ENCODE measurements at places on chromosomes 1 and 21.

DNA sequence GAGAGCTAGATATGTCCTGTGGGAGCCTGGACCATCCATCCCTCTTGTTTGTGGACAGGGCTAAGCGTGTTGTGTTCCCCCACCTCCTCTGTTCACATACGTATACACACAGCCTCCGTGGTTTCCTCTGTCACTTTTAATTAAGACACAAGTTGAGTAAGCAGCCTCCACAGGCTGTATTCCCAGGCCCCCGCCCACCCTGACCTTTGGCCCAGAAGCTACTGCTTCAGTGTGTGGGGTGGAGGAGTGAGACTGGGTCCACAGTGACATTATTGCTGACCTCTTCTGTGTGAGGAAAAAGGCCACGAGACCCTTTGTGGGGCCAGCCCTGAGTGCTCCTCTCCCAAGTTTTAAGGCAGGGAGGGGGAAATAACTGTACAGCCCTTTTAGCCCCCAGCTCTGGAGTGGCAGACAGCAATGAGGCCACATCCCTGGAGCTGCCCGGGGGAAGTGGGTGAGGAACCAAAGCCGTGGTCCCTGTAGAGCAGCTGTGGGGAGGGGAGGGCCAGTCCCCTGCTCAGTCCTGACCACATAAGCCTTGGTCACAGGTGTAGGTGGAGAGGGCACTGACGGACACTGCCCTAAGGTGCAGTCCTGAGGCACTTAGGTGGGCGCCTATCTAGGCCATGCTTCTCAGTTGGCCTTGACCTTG is 4.4 kb downstream of the ELOVL1 start:
- DNase-seq: no peak
- peaks cover 85% of the 10 kb centered on the region for H3K36me3 ChIP-seq
- H3K4me3 ChIP-seq: no peak overlapping the region
- no peak overlapping the region for H3K27ac ChIP-seq
- no peaks in the 10 kb centered on the region for H3K27me3 ChIP-seq

DNA sequence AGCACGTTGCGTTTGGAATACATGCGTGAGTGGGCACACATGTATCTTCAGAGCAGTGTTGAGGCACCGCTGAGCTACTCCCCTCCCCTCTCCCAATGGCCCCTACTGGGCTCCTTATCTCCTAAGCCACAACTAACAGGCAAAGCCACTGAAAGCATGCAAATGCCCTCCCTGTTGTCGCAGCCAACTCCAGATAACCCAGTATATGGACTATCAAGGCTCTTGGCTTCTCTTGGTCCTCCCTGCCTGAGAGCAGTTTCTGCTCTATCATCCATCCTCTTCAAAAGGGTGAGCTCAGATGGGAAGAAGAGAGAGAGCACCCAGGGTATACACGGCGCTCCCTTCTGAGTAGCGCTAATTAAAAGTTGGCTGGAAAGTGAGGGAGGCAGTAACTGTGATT is 58.5 kb upstream of the CNTN2 start:
- H3K27me3 ChIP-seq: peaks cover 13% of the 10 kb centered on the region
- no peaks in the 10 kb centered on the region for H3K4me1 ChIP-seq
- no peak overlapping the region for H3K4me3 ChIP-seq
- no peak overlapping the region for H3K27ac ChIP-seq
- DNase-seq: no peak
- no peaks in the 10 kb centered on the region for H3K36me3 ChIP-seq

- H3K27me3 ChIP-seq: no peaks in the 10 kb centered on the region
- H3K4me1 ChIP-seq: peaks cover 60% of the 10 kb centered on the region
- no peak overlapping the region for H3K4me3 ChIP-seq
- H3K27ac ChIP-seq: no peak overlapping the region
Observed at GRCh38 chr1:164763098-164763497, 204.1 kb downstream of the PBX1 start.

DNA sequence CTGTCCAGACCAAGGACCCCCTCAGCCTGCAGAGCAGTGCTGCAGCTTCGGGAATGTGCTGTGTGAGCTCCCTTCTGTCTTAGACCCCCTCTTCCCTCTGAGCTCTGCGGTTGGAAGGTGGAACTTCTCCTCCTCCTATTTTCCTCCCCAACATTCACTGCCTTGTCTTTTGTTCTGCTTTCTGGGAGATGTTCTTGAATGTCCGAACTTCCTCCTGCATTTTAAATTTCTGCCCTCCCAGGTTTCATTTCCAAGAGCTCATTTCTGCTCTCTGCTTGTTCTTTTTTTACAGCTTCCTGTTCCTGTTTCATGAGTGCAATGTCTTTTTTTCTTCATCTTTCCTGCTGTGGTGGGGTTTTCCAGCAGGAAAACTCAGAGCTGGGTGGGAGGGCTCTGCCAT is 29.3 kb downstream of the RRP1 start:
- H3K27me3 ChIP-seq: no peaks in the 10 kb centered on the region
- no peak overlapping the region for H3K4me3 ChIP-seq
- H3K36me3 ChIP-seq: no peaks in the 10 kb centered on the region
- H3K4me1 ChIP-seq: peaks cover 7% of the 10 kb centered on the region
- DNase-seq: no peak

DNA sequence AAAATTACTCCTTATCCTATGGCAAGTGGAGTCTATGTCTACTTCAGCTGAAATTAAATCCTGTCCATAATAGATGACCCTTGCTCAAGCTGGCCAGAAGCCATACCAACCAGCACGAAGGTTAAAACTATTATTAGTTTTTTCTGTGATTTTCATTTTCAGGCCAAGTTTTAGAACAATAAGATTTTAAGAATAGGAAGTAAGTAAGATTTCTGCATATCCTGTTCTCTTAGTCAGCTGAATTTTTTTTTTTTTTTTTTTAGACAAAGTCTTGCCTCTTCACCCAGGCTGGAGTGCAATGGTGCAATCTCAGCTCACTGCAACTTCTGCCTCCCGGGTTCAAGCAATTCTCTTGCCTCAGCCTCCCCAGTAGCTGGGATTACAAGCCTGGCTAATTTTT is 6.1 kb upstream of the RBP7 start:
- no peak overlapping the region for H3K4me3 ChIP-seq
- no peak overlapping the region for H3K27ac ChIP-seq
- no peaks in the 10 kb centered on the region for H3K4me1 ChIP-seq
- DNase-seq: no peak
- no peaks in the 10 kb centered on the region for H3K36me3 ChIP-seq
- H3K27me3 ChIP-seq: no peaks in the 10 kb centered on the region

Data from SJSA1 (cell line).